ENCODE measurements at places on chromosomes 3 and 15. TPM values are rescaled to one million over a fixed set of nuclear protein-coding genes. Genes with fewer than 3 reads are reported as not detected.

Gene RGMA
- not detected for total RNA-seq

Gene CLRN1
- not detected for total RNA-seq

Gene PXYLP1
- 7.6 TPM for total RNA-seq

Gene CD80
- 13.8 TPM for total RNA-seq

Gene NRROS
- 21.9 TPM for total RNA-seq

Gene BUB1B
- total RNA-seq: 57.1 TPM

Gene SAMMSON
- total RNA-seq: not detected

Gene MEIS2
- total RNA-seq: not detected

Gene CPN2
- not detected for total RNA-seq

Gene DISP2
- 0.15 TPM for total RNA-seq

Gene GRAMD1C
- total RNA-seq: 0.34 TPM

Gene ITIH1
- not detected for total RNA-seq

Gene POLQ
- total RNA-seq: 19.8 TPM

Gene ADGRG7
- not detected for total RNA-seq

Gene DHX30
- total RNA-seq: 119 TPM

Gene KAT2B
- 36.1 TPM for total RNA-seq

Gene TMEM158
- not detected for total RNA-seq

Gene ZKSCAN7
- total RNA-seq: 3.6 TPM

Gene ARPP21
- total RNA-seq: not detected

Gene COL8A1
- 0.06 TPM for total RNA-seq

Gene DAZL
- total RNA-seq: 0.08 TPM

Gene INKA1
- total RNA-seq: 1.5 TPM

Gene CDCP1
- 2.1 TPM for total RNA-seq

Gene NPAP1
- total RNA-seq: not detected

Gene CP
- not detected for total RNA-seq

Gene PRSS50
- not detected for total RNA-seq

Gene SERPINI2
- not detected for total RNA-seq

Gene PAQR5
- total RNA-seq: 0.13 TPM

Gene FBXO40
- total RNA-seq: not detected

Gene RPL4
- 4,577 TPM for total RNA-seq

Gene RHOV
- total RNA-seq: 0.51 TPM

Gene CASR
- total RNA-seq: not detected

Gene CEP152
- total RNA-seq: 23.9 TPM

Gene MYLK
- total RNA-seq: not detected

Gene SENP8
- 3.0 TPM for total RNA-seq

Gene APH1B
- 7.4 TPM for total RNA-seq

Gene TRIM42
- not detected for total RNA-seq

Gene ZNF502
- total RNA-seq: 1.3 TPM

Gene CCDC191
- 1.2 TPM for total RNA-seq

Gene PPIP5K1
- 30.6 TPM for total RNA-seq

Gene HRG
- not detected for total RNA-seq

Gene RYK
- 19.2 TPM for total RNA-seq

Gene LHFPL4
- total RNA-seq: not detected

Gene LTK
- 0.10 TPM for total RNA-seq

Gene FAM240A
- total RNA-seq: not detected

Gene SLC22A13
- 0.23 TPM for total RNA-seq

Gene ABHD10
- total RNA-seq: 49.0 TPM

Gene FSIP1
- 0.61 TPM for total RNA-seq

Measured in activated CD8-positive, alpha-beta memory T cell treated with anti-CD3 and anti-CD28 coated beads for 36 hours (primary cell).